ENCODE measurements at places on chromosomes 12 and 14.

DNA sequence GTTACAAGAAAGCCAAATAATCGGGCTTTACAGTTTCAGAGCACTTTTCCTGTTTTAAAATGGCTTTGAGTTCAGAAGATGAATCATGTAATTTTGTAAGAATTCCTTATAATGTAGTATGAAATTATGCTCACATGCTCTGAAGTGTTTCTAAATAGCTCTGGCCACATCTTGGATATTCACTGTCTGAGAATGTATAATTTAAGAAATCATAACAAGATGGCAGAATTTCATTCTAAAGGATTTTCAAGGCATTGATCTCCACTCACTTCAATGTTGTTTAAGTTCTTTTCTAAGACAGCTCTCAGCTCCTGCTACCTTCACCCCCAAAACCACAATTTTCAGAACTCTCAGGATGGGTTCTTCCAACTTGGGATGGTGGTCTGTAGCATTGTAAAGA lies 180.1 kb downstream of the DACT1 start:
- no peak for DNase-seq

GRCh38 chr14:58274881-58275280 lies 23.5 kb upstream of the ARID4A start:
- no peak for DNase-seq

DNA sequence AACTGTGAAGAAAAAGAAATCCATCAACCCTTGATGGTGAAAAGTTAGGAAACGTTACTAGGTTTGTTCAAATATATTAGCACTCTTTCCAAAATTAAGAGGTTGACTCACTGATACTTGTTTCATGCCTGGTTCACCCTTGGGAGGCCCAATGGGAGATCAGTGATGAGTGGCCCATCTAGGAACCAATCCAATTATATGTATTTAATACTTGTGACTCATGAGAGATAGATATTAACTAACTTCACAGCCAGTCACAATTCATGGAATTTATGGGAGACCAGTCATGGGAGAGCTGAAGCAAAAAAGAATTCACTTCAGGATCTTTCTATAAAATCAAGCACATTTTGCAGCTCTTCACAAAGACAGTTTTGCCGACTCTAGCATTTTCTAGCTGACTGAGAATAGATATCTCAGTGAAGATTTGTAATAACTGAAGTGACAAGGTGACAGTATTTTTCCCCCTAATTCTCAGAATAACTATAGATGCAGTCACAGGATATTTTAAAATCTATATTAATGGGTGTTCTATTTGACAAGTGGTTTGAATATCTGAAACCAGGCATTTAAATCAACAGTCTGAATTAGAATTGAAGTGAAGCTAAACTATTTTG lies 230.2 kb downstream of the EPS8 start:
- DNase-seq, result peak; percentile 73

DNA sequence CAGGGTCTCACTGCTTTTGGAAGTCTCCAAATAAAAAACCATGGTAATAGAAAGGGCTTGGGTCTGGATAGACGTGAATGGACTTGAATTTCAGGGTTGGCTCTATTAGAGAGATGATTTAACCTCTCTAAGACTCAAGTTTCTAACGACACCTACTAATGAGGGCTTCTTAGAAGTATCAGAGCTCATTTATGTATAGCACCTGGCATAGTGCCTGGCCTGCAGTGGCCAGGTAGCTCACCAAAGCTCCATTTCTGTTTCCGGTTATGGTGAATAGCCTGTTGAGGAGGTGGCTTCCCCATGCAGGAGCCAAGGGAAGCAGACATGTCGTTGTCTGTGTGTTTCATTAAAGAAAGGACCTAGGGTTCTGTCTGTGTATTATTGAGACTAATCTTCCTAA lies 108.6 kb downstream of the ETV6 start:
- DNase-seq, result no peak

GRCh38 chr12:123450636-123451035 lies 7.3 kb upstream of the SNRNP35 start:
- DNase-seq, result no peak

GRCh38 chr12:3667485-3667884 lies 85.4 kb downstream of the CRACR2A start:
- no peak for DNase-seq

DNA sequence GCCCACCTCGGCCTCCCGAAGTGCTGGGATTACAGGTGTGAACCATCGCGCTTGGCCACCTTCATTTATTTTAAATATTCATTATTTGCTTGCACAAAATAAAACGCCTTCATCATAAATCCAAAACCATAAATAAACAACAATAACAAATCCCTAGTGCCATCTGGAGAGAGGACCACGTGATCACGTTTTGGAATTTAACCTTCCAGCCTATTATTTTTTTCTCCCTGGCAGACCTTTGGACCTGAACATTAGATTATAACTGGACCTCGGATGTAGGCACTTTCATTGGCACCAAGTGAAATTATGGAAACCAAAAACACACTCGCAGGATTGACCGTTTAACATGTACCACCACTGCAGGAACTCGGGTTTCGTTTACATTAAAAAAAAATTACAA lies 2.0 kb downstream of the DNAH10 start:
- DNase-seq, result no peak

GRCh38 chr12:117513353-117513752 lies 151.9 kb upstream of the NOS1 start:
- DNase-seq, result no peak

DNA sequence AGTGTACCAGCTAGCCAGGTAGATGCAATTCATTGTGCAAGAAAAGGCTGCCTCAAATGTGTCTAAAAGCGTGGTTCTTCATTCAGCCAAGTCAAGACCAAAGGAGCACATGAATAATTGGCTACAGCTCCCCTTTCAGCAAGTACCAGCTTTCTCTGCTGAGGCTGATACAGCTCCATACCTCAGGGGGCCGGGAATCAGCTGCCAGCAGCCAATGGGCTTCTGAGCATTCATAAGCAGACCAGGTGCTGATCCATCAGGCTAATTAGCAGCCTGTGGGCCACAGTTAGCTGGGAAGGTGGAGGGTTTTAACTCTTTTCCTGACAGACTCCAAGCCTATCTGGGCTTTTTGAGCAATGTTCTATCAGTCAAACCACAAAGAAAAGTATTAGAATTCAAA lies 264.7 kb downstream of the APAF1 start:
- no peak for DNase-seq

Measured in AG04449 (cell line).